ENCODE measurements at places on chromosomes 5 and 9.

GRCh38 chr5:45038366-45038987 lies 229.7 kb downstream of the MRPS30 start:
- peak; percentile 1 for DNase-seq

GRCh38 chr9:7665874-7666273 lies 133.7 kb downstream of the DMAC1 start:
- no peak for DNase-seq

DNA sequence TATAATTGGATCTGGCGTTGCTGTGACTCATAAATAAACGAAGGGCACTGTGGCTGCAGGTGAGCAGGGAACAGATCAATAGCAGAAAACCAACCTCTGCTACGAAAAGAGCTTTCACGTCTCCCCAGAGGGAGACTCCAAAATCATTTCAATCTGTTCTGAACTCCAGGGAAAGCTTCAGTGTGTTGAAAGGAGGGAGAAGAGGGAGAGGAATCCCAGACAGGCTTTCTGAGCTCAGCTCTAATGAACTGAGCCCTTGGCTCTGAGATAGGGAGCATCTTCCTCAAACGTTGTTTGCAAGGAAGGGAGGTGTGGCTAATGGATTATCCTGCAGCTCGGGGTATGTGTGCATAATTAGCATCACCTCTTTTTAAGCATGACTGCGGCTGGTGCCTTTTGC lies 288.0 kb upstream of the IRX4 start:
- DNase-seq: no peak

DNA sequence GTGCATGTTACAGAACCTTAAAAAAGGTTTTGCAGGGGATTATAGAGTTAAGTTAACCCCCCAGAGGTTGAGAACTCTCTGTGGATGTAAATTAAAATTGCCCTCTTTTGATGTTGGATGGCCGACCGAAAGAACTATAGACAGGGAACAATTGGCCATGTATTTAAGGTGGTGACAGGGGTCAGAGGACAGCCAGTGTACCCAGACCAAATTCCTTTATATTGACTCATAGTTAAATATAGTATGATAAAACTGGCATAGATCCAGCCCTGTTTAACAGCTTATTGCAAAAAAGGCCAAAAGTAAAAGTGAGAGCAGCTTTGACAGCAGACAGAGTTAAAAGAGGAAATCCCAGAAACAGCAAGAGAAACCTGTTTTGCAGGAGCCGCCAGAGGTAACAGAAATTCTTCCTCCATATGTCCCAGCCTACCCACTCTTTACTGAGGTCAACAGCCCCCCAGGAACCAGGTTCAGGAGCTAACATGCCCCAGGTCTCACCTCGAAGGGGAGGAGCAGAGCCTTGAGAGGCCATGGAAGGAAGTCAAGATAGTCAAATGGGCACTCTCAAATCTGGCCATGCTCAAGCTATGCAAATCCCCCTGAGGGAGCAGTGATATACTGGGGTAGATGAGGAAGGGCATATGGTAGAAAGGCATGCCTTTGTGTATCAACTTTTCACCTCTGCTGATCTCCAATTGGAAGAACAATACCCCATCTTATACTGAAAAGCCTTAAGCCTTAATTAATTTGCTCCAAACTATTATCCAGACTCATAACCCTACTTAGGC lies 156.4 kb upstream of the COX7C start:
- DNase-seq: no peak

DNA sequence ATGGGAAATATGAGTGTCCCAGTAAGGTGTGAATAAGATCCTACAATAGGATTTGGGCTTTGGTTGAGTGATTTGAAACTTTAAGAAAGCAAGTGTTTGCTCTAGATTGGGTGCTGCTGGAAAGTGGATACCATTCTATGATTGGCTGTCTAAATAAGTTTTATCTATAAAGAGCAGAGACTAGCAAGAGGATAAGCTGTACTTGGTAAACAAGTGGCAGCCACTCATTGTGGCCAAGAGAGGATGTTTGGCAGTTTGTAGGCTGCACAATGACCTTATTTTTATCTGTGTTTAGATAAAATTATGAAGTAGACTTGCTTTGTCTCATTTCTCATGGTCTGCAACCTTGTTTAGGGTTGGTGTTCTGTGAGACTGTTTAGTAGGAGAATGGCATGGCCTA lies 341.6 kb upstream of the PIK3R1 start:
- no peak for DNase-seq

GRCh38 chr9:128420060-128420650 lies 502 bp upstream of the CERCAM start:
- peak; percentile 91 for DNase-seq

- no peak for DNase-seq
Observed at GRCh38 chr5:173733425-173733824, 117.0 kb upstream of the BOD1 start.

DNA sequence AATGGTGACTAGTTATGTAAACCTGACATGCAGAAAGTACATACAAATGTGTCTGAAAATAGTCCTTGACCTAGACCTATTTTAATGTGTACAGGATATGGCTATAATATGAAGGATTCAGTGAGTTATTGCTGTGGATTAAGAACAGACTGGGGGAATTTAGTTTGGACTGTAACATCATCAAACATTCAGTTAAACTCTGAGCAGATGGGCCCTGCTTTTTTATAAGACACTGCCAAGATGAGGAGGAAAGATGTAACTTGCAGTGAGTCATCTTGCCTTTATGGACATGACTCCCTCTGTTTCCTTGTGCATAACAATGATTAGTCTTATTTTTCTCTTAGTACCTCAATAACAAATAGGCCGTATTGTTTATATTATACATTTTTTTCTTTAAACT lies 12.2 kb downstream of the PPP3R2 start:
- no peak for DNase-seq

DNA sequence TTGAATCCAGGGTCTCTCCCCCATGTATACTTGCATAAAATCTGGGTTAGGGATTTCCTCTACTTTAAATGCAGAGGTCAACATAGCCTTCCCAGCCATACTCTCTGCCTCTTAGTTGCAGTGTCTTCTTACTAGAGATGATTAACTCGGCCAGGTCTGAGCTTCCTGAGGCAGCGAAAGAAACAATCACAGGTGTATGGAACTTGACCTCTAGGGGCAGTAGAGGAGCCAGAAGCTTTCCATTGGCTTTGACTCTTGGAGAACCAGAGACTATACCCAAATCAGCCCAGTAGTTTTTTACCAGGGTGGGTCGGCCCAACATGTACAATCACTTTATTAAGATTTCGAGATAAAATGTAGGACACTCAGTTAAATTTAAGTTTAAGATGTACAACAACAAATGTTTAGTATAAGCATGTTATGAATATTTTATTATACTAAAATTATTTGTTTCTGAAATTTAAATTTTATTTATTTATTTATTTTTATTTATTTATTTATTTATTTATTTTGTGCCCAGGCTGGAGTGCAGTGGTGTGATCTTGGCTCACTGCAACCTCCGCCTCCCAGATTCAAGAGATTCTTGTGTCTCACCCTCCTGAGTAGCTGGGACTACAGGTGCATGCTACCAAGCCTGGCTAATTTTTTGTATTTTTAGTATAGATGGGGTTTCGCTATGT lies 48.0 kb upstream of the DMRT3 start:
- DNase-seq: peak; percentile 20

- no peak for DNase-seq
Observed at GRCh38 chr5:67350185-67350584, 153.6 kb upstream of the CD180 start.

- no peak for DNase-seq
Observed at GRCh38 chr5:151150471-151151262, 6.9 kb downstream of the ANXA6 start.

DNA sequence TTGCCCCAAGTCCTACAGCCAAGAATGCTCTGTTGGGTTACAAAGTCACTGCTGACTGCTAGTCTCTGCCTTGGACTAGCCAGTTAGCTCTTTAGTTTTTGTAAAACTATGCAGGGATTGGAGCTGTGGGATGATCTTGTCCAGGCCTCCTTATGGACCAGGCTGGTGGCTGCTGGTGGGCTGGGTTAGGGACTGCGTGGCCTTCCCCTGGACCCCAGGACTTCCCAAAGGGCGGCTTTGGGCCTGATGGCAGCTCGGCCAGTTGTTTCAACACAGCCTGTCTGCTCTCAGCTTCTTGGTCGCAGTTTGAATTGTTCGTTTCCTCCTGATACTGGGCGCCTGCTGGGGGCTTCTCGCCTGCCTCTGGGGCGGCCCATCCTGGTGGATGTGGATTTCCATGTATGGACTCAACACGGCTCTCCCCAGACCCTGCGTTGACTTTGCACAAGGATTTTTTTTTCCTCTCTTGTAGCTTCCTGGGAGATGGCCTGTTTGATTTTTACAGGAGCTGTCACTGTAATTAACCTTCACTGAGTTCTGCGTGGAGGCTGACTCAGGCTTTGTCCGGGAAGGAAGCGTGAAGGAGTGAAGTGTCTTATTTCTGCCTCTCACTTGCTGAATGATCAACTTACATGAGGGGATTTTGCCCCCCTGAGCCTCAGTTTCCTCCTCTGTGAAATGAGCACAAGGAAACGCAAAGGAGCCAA lies 91.9 kb upstream of the NEURL1B start:
- no peak for DNase-seq

DNA sequence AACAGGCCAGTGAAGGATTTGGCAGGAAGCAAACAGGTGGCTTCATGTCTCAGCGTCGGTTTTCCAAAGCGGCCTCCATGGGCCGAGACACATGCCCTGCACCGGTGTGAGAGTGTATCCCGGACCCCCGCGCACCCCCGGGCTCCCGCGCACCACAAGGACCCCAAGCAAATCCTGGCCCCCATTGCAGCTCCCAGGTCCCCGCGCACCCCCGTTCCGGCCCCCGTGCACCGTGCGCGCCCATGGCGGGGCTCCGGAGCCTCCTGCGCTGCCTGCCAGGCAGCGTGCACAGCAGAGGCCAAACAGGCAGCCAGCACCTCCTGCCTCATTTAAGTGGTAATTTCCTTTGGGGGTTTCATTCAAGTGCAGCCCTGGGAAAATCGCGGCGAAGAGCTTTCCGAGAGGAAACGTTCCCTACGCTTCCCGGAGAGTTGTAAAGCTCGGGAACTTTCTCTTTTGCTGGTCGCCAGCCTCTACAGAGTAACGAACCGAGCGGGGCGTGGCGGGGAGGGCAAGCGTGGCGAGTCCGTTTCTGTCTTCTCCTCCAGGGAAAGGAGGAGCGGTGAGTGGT lies 145.5 kb upstream of the SLC24A2 start:
- DNase-seq: no peak

GRCh38 chr5:30100929-30101328 lies 1092.6 kb upstream of the CDH6 start:
- DNase-seq: no peak

DNA sequence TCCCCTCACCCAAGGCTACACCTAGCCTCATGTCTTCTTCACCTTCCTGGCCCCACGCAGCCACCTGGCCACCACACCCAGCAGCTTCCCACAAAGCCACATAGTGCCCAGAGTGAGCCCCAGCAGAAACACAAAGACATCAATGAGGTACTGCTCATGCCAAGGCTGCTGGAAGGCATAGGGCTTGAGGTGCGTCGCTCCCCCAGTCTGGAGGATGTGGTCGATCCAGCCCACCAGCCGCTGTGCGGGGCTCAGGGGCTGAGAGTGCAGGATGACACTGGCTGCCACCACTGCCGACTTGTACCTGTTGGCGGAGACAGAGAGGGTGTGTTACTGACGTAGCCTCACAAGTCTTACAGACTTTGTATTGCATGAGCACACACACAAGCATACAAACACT lies 15.8 kb upstream of the CAPSL start:
- DNase-seq: no peak

- DNase-seq: no peak
Observed at GRCh38 chr9:1538301-1538700, 476.8 kb upstream of the SMARCA2 start.

- DNase-seq: no peak
Observed at GRCh38 chr5:139764886-139765408, 30.7 kb upstream of the PSD2 start.

- no peak for DNase-seq
Observed at GRCh38 chr5:134130239-134130945, 15.9 kb downstream of the TCF7 start.

- no peak for DNase-seq
Observed at GRCh38 chr9:131598121-131598520, 52.8 kb downstream of the PRRT1B start.

DNA sequence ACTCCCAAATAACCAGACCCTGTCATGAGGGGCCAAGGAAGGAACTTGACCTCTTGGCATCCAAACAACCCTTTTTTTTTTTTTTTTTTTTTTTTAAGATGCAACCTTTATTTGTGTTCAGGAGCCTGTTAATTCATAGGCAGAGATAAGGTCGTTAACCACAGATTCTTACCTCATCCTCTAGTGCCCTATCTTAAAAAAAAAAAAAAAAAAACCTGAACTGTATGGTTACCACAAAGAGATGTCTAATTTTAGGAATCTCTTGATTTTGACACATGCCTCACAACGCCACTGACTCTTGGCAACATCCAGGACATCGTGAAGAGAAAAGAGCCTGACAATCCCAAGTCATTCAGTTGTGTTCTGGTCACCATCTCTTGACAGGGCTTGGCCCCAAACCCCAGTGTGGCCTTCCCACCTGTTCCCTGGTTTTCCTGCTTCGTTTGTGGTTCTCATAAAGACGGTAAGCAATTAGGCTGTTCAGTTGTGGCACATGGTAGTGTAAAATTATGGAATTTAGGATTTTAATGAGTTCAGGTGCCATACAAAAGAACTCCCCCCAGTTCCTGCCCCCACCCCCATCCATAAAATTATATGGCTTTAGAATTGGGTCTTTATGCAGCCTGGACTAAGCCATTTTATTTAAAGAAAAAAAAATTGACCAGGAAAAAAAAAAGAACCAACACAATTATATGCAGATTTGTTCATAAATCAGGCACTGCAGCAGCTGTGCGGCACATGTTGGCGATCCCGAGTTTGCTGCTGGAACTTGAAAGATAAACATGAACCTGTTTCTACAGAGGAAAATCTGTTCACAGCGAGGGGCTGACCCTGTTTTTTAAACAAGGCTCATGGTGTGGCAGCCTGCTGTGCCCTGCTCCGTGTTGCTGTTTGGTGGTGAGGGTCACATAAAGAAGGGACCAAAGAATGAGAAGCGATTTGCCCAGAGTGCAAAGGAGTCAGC lies 267.8 kb upstream of the CLINT1 start:
- no peak for DNase-seq

DNA sequence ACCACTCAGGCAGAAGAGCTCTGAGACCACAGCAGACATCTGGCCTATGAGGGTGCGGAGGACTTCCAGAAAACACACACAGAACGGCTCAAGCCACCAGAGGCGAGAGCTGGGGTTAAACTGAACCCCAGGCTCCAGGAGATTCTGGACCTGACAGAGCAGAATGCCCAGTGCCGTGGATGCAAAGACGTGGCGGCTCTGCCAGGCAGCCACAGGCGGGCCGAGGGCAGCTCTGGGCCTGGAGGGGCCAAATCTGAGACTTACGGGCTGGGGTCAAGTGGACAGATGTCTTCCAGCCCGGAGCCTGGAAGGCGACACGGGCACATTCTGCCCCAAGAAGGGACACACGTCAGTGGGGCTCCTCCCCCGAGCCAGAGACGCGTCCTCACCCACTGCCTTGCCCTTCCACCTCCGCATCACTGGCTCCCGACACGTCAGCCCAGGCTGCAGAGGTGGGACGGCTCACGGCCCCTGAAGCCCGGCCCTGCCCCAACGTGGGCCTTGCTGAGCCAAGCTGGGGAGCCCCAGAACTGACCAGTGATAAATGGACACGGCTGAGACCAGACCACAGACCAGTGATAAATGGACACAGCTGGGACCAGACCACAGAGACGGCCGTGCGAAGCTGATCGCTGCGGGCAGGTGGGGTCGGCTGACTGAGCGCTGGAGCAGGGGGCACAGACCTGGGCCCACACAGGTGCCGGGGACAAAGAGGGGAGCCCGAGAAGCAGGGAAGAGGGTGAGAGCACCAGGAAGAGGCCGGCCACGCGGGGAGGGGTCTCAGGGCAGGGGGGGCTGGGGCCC lies 40.9 kb upstream of the NSMF start:
- DNase-seq: no peak

All from HuH-7 (cell line).